Transverse colon (tissue), 4 donors: ENCODE measurements at places on chromosomes 3 and 15. TPM values are rescaled to one million over a fixed set of nuclear protein-coding genes. Genes with fewer than 3 reads are reported as not detected.

OR5K2 gene
- not detected for total RNA-seq

- no peak for DNase-seq
- no peaks in the 10 kb centered on the region for H3K27me3 ChIP-seq
- no peaks in the 10 kb centered on the region for H3K36me3 ChIP-seq
- no peak overlapping the region for H3K4me3 ChIP-seq
- no peaks in the 10 kb centered on the region for H3K4me1 ChIP-seq
These were observed 232.3 kb upstream of the MRPL3 start for GRCh38 chr3:131735116-131735515.

- H3K4me1 ChIP-seq, result no peaks in the 10 kb centered on the region
- no peak overlapping the region for H3K27ac ChIP-seq
- H3K36me3 ChIP-seq, result no peaks in the 10 kb centered on the region
- H3K4me3 ChIP-seq, result no peak overlapping the region
These were observed 123.9 kb downstream of the RAB11A start for GRCh38 chr15:65993236-65993635.

- H3K27me3 ChIP-seq, result peaks cover 11% of the 10 kb centered on the region
- peak; percentile 79 for DNase-seq
- peak overlapping the region; percentile 90 for H3K27ac ChIP-seq
- H3K36me3 ChIP-seq, result no peaks in the 10 kb centered on the region
- H3K4me1 ChIP-seq, result no peaks in the 10 kb centered on the region
- H3K4me3 ChIP-seq, result peak overlapping the region; percentile 48
These were observed 2.4 kb downstream of the MUC4 start for GRCh38 chr3:195809291-195809785.

DNA sequence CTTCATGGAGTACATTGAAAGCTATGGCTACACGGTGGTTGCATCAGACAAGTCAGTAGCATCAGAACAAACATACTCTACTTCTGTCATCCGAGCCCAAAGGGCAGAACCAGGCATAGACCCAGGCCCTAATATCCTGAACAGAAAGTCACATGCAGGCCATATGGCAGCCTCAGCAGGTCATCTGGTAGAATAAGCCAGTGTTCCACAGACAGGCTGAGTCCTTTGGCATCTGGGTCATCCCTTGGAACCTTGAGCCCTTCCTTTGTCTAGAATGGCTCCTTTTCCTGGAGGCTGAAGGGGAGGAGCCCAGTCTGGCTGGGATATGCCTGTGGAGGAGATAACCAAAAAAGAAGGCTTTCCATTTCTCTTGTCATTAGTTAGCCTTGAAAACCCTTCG is 29.2 kb downstream of the SEMA6D start:
- H3K36me3 ChIP-seq, result no peaks in the 10 kb centered on the region
- no peaks in the 10 kb centered on the region for H3K27me3 ChIP-seq
- peaks cover 9% of the 10 kb centered on the region for H3K4me1 ChIP-seq
- no peak overlapping the region for H3K4me3 ChIP-seq

DNA sequence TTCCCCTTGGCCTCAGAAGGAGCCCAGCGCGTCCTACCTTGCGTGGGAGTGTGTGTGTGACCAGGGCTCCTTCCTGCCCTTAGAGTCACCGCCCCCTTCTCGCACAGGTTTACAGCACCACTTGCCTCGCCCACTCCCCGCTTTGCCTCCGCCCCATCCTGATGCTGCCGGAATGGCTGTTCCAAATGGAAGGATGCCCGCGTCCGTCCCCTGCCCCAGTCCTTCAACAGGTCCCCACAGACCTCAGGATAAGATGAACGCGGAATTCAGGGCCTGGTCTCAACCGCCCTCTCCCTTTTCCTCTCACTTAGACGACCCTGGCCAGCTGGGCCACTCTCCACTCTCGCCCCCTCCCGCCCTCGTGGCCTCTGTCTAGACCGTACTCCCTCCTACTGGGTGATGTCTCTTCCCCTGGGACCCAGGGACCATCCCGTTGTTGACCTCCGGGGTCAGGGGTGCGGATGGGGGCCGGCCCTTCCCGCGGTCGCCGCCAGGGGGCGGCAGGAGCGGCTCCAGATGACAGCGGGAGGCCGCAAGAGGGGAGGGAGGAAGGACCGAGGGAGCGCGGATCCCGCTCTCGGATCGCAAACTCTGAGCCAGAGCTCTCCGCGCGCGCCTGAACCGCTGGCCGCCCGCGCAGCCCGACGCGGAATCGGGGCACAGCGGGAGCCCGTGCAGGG is at the start of gene THSD4:
THSD4 (plus strand) TSS at position 585 of the 680 bp plus-strand sequence.
- H3K27ac ChIP-seq, result peak within 1 kb of the TSS; percentile 71
- H3K27me3 ChIP-seq, result peaks cover 8% of the 10 kb centered on the region
- peak; percentile 78 for DNase-seq
- peak within 1 kb of the TSS; percentile 36 for H3K4me3 ChIP-seq
- H3K36me3 ChIP-seq, result no peaks in the 10 kb centered on the region
- peaks cover 11% of the 10 kb centered on the region for H3K4me1 ChIP-seq

TLR9 gene
- total RNA-seq, result not detected

POPDC2 gene
- 15.7 TPM for total RNA-seq

DNA sequence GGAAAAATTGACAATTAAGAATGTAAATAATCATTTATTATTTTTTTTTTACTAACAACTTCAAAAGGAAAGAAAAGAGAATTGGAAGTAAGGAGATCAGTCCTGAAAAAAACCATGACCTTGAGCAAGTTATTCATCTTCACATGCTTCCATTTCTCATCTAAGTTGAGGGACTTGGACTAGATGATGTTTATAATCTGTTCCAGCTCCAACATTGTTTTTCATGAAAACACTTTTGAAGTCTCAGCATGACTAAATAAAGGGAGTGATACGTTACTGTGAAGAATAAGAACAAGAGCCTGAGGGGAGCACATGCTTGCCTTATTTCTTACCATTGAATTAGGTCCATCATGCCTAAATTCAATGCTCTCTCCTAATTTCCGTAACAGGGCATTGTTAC is 95.7 kb downstream of the STRIT1 start:
- no peaks in the 10 kb centered on the region for H3K4me1 ChIP-seq
- H3K4me3 ChIP-seq, result no peak overlapping the region
- no peak for DNase-seq
- H3K27me3 ChIP-seq, result no peaks in the 10 kb centered on the region
- H3K36me3 ChIP-seq, result no peaks in the 10 kb centered on the region

GRCh38 chr15:60343221-60343970 is 54.4 kb downstream of the ANXA2 start:
- H3K36me3 ChIP-seq, result peaks cover 4% of the 10 kb centered on the region
- no peak overlapping the region for H3K4me3 ChIP-seq
- H3K4me1 ChIP-seq, result no peaks in the 10 kb centered on the region
- H3K27me3 ChIP-seq, result no peaks in the 10 kb centered on the region
- DNase-seq, result no peak
- H3K27ac ChIP-seq, result no peak overlapping the region

- no peak overlapping the region for H3K4me3 ChIP-seq
- H3K27me3 ChIP-seq, result no peaks in the 10 kb centered on the region
- no peaks in the 10 kb centered on the region for H3K36me3 ChIP-seq
- H3K4me1 ChIP-seq, result no peaks in the 10 kb centered on the region
- DNase-seq, result no peak
These were observed 33.2 kb downstream of the SLC25A26 start for GRCh38 chr3:66253790-66254620.

DNA sequence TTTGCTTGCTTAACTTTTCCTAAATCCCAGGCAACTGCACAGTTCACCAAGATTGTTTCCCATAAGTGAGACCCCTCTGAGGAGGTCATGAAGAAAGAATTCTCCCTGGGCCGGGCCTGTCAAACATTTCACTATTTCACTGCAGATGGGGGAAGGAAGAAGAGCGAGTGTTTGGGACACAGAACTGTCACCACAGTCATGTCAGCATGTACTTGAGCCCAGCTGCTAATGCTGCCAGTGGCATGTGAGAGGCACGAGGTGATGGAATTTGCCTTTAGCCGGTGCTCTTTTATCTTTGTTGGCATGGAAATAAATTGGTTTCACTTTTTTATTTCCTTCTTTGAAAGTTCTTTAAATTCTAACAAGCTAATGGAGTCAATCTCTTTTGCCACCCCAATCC is 277.9 kb upstream of the GADL1 start:
- no peaks in the 10 kb centered on the region for H3K27me3 ChIP-seq
- H3K4me1 ChIP-seq, result no peaks in the 10 kb centered on the region
- H3K36me3 ChIP-seq, result no peaks in the 10 kb centered on the region
- H3K4me3 ChIP-seq, result no peak overlapping the region
- no peak overlapping the region for H3K27ac ChIP-seq
- no peak for DNase-seq

PCNP gene
- total RNA-seq, result 95.7 TPM

DUT gene
- 19.5 TPM for total RNA-seq

GRCh38 chr3:112811131-112811884 is 35.4 kb downstream of the CD200R1L start:
- DNase-seq, result no peak
- no peaks in the 10 kb centered on the region for H3K27me3 ChIP-seq
- peak overlapping the region; percentile 64 for H3K27ac ChIP-seq
- no peaks in the 10 kb centered on the region for H3K36me3 ChIP-seq

DNA sequence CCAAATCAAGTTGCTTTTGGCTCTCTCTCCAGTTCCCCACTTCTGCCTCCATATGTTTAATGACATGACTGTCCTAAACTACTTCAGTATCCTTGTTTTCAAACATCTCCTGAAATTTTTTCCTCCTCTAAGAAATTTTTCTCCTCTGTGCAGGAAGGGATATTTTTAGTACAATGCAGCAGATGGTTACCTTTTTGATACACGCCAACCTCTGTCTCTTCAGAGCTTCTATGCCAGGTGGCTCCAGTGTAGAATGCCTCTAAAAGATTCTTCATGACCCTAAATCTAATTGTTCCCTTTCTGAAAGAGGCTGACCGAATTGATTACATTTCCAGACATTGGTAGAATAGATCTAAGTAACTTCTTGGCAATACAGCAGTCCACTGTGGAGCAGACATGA is 33.7 kb downstream of the TMOD3 start:
- peaks cover 9% of the 10 kb centered on the region for H3K4me1 ChIP-seq
- H3K36me3 ChIP-seq, result no peaks in the 10 kb centered on the region

DNA sequence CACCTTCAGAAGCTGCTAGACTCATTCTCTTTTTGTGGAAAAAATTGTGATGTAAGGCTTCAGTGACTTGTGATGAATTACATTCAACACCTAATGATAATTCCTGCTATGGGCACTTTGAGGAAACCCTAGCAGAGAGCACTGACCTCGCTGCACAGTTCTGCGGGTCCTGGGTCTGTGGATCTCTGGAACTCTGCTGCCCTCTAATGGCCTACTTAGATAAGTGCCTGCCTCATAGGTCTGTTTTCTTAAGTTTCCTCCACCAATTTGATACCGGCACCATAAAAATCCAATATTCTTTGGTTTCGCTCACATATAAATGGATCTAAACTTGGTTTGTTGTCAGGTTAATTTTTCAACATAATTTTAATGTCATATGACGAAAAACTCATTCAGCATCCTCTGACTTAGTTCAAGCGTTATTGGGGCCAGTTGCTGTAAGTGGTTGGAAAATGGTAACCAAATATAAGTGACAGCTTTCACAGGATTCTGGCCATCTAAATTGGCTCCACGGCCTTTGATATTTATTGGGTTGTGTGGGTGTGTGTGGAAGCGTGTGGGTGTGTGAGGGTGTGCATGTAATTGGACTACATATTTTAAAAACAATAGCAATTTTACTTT is 10.4 kb downstream of the SLITRK3 start:
- no peak overlapping the region for H3K27ac ChIP-seq
- H3K36me3 ChIP-seq, result no peaks in the 10 kb centered on the region
- H3K4me3 ChIP-seq, result no peak overlapping the region
- peak; percentile 63 for DNase-seq
- no peaks in the 10 kb centered on the region for H3K27me3 ChIP-seq
- no peaks in the 10 kb centered on the region for H3K4me1 ChIP-seq
